Stimulated activated CD4-positive, alpha-beta T cell treated with anti-CD3 and anti-CD28 coated beads, Interleukin-1b, Interleukin-23, amount 100 ng/mL, for 48 hours (primary cell): ENCODE measurements at places on chromosomes 2 and 18.

- no peak for DNase-seq
Measured at GRCh38 chr2:25597881-25598280, 75.5 kb downstream of the DTNB start.

DNA sequence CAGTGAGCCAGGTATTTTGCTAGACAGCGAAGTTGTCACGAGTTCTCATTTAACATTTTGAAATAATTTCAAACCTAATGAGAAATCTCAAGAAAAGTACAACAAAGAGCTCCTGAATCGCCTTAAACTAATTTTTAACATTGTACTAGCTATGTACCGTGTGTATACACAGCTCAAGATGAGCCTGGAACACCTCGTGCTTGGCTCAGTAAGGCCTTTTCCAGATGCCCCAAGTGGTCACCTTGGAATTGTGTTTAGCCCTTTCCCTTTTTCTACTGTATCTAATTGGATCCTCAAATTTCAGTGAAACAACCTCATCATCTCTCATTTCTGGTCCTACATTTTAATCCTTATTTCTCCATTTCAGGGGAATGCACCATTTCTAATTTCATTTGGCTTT lies 7.2 kb downstream of the PTPN4 start:
- DNase-seq = no peak

DNA sequence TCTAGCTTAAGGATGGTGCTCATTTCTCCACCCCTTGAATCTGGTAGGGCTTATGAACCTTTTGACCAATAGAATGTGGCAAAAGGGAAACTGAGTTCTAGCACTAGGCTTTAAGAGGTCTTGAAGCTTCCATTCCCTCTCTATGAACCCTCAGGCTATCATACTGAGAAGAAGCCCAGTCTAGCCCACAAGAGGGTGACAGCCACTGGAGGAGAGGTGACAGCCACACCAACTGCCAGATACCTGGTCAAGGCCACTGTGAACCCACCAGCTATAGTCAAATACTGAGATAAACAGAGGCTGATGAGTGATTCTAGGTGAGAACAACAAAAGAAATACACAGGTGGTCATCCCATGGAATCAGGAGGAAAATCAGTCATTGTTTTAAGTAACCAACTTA lies 37.6 kb downstream of the NCKAP5 start:
- DNase-seq = no peak

DNA sequence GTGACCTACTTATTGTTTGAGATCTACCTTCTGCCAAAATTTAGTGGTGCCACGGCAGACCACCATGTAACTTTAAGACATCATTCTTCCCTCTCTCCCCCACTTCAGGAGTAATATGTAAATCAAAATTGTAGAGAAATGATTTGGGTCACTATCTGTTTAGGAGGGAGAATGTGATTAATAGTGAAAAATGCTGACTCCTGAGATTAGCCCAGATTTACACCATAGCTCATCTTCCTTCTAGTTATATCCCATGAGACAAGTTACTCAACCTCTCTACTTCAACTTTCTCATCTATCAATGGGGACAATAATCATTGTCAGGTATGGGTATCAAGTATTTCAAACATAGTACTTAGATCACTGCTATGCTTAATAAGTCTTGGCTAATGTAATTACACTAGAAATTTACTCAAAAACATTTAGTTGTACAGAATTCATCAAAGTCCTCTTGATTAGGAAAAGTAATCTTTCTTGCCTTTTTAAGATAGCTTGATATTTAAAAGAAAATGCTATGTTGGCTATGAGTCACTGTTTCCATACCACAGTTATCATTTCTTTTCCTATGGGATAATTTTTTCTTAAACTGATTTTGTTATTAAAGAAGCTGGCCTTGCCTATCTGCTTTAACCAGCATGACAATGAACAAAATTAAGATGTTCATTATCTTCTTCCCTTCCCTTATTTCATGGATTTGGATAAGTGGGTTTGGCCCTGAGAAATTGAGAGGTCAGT lies 1038.9 kb upstream of the ZEB2 start:
- no peak for DNase-seq

DNA sequence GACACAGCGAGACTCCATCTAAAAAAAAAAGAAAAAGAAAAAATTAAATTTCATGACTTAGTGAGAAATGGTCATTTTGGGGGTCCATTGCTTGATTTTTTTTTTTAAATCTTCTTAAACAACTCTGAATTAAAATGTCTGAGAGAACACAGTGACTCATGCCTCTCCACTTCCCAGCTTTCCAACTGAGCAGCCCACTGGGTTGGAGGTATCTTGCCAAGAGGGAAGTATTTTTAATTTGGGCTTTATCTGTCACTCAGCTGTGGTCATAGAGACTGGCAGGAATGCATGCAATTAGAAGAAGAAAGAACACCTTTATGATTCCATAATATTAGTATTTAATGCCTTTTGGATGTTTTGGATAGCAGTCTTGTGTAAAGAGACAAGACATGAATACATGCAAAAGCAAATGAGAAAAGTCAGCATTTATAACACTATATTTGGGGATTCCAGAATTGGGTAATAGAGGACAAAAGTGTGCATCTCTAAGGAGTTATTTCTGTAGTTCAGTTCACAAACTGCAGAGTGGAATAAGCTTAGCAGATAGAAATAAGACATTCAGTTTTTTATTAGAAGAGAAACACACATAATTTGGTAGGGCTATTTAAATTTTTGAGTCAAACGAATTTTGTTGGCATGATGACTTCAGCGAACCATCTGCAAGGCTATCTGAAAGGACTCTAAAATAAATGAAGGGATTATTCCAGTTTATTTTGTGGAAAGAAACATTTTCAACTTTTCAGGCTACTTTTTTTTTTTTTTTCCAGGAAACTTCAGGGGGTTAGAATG lies 254.8 kb downstream of the TGIF1 start:
- no peak for DNase-seq

GRCh38 chr18:34857320-34857719 lies 147.2 kb downstream of the DTNA start:
- no peak for DNase-seq

- no peak for DNase-seq
Measured at GRCh38 chr2:102271844-102272243, 39.5 kb upstream of the IL1RL1 start.

GRCh38 chr2:78029392-78029995 lies 507.3 kb upstream of the LRRTM4 start:
- no peak for DNase-seq

DNA sequence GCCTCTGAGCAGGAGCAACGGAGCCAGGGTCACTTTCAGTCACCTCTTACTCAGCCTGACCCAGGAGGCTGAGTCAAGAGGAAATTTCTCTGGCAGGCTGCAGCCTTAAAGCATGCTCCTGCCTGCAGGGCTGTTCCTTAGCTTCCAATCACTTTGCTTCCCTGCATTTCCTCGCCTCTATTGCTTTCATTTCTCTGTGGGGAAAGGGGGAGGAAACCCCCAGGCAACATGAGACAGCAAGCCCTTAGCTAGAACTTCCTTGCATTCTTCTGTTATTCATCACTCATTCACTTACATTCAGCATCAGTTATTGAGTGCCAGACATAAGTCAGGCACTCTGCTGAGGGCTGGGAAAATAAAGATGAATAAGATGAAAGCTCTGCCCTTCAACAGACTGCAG lies 13.0 kb downstream of the XDH start:
- DNase-seq = no peak

DNA sequence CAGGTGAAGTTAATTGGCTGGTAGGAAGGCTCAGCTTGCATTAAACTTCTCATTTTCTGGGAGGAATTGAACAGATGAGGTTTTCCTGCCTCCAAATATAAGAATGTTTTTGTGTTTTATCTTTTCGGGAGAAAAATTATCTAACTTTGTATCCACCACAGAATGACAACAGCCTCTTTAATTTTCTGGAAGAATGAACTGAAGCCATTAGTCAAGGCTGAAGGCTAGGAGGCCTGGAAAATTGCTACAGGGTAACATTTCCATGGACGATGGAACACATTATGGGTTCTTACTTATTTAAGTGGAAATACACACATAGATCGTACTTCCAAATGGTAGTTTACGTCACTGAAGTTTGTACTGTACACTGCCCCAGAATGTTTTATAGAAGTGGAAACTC lies 28.0 kb upstream of the ZNF236 start:
- no peak for DNase-seq

DNA sequence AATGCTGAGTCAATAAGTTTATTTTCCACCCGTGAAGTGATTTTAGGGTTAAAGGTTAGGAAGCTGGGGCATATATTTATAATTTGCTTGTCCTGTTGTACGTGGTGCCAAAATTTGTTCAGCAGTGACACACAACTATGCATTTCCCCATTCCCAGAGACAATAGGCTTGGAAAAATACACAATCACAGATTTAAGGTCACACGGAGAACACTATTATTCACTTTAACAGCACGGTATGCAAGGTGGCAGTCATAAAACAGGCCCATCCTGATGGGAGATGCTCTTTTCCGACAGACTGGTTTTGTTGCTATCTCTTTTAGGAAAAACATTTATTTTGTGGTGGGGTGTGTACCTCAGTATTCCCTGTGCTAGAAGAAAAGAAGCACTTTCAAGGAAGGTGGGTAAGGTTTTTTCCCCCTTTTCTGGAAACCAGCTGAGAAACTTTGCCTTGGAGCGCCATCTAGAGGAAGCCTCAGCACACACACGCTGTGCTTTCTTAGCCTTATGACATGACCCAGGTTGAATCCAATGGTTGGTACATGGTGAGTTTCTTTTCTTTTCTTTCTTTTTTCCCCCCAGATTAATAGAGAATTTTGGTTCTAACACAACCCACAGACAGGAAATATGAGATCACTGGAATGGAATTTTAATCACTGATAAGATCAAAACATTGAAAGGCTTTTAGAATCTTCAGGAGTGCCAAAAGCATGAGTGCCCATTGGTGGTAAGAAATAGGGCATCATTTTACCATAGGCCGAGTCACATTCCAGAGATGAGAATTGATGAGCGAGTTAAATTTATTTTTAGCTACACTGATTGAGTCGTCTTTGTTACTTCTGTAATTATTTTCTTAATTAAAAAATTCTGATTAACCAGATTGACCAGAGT lies 332.1 kb downstream of the AGPS start:
- DNase-seq = peak; percentile 28

DNA sequence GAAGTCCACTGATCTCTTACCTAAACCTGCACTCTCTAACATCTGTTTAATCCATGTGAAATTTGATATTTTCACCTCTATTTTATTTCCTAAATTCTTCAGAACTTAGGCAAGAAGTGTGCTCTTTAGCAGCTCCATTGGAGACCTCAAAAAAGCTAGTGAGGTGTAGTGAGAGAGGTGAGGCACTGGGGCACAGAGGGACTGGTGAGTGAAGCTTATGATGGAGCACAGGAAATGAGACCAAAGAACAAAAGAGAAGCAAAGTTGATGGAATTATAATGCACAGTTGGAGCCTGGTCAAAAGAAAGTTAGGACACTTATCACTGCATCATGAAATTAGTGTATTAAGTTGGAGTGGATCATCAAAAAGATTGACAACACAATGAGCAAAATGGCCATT lies 1050.7 kb upstream of the NRXN1 start:
- no peak for DNase-seq

DNA sequence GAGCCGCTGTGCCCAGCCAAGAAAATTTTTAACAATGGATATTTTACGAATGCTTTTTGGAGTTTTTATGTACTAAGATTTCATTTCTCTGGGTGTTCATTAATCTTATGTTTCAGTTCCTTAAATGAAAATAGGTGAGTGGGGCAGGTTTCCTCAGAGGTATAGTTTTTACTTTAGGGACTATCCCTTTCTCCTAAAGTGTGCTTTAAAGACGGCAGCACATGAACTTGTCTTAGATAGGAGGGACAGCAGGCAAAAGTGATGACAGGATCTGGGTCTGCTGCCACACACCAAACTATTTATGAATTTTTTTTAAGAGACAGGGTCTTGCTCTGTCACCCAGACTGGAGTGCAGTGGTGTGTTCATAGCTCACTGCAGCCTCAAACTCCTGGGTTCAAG lies 8.0 kb upstream of the REL start:
- peak; percentile 30 for DNase-seq

- no peak for DNase-seq
Measured at GRCh38 chr2:64789466-64790320, 136.0 kb upstream of the SERTAD2 start.

GRCh38 chr2:30692829-30693275 lies 114.4 kb downstream of the CAPN13 start:
- no peak for DNase-seq

- DNase-seq = no peak
Measured at GRCh38 chr2:98773169-98773568, 42.2 kb upstream of the MGAT4A start.

DNA sequence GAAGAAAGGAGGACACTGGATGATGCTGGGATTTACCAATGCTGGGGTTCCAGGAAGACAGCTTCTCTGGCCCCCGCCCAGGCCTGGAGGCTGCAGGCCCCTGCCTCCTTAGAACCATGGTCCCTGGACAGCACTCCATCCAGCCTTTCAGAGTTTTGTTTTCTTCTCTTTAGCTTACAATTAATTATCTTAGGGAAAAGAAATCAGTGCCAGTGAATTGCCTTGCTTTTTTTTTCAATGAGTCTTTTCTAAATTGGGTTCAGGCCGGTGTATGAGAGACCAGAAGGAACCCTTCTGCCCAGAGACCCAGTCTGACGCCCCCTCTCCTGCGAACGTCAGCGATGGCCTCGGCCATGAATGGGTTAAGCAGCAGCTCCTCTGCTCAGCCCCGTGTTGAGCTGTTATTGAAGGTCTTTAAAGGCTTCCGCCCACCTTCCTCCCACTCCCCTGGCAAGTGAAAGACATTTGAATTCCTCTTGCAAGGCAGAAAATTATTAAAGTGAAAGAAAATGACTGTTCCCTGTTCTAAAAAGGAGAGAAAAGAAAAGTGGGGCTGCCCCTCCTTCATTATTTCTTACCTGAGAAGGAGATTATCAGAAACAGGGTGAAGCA lies 65.7 kb upstream of the CHMP1B start:
- DNase-seq = no peak

- DNase-seq = no peak
Measured at GRCh38 chr2:168671932-168672331, 130.5 kb upstream of the NOSTRIN start.

DNA sequence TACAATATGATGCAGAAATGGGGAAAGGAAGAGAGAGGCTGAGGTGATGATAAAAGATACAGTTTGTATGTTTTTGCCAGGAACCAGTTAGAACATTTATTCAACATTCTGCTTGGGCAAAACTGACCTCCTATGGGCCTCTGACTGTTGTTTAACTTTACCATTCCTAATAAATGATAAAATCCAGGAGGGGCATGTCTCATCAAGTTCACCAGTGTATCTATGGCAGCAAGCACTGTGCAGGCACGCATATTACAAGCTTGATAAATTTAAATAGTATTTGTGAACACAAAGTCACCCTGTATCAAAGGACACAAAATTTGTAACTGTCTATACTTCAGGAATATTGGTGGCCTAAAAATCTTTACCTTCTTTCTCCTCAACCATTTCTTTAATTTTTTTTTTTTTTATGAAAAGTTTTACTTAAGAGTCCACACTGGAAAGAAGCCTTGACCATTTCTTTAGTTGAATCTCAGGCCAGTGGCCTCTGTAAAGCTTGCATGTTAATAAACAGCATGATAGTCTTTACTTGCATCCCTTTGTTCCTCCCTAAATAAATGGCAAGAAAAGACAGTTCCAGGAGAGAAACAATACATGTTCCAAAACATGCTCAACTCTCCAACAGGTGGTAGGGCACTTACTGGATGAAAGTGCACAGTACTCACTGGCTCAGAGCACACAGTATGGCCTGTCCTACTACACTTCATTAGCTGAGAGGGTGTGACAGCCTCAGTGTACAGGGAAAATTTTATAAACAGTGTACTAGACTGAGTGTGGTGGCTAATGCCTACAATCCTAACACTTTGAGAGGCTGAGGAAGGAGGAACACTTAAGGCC lies 52.3 kb downstream of the SOS1 start:
- DNase-seq = no peak
